Left kidney (tissue), 8 donors: ENCODE measurements at places on chromosomes 5 and 9. TPM values are rescaled to one million over a fixed set of nuclear protein-coding genes. Genes with fewer than 3 reads are reported as not detected.

Gene CCNB1
- polyA plus RNA-seq, result 136 TPM

Gene MYO10
- polyA plus RNA-seq, result 43.8 TPM

Gene WNK2
- polyA plus RNA-seq, result 28.5 TPM

Gene LCN2
- 0.75 TPM for polyA plus RNA-seq

Gene NEUROG1
- not detected for polyA plus RNA-seq

Gene SHISAL2B
- polyA plus RNA-seq, result 0.27 TPM

Gene PCDHGB3
- 2.8 TPM for polyA plus RNA-seq

Gene TRIM36
- 3.0 TPM for polyA plus RNA-seq

Gene BTNL3
- polyA plus RNA-seq, result not detected

Gene SCGB3A2
- 0.73 TPM for polyA plus RNA-seq

Gene ANKH
- 10.5 TPM for polyA plus RNA-seq

Gene GPX8
- 90.2 TPM for polyA plus RNA-seq

Gene PCDHGA12
- 1.5 TPM for polyA plus RNA-seq

Gene PCDHGC5
- polyA plus RNA-seq, result 0.81 TPM

Gene PFN3
- 2.0 TPM for polyA plus RNA-seq

Gene FOXD4L6
- not detected for polyA plus RNA-seq

Gene SLC34A1
- polyA plus RNA-seq, result 200 TPM

Gene HMCN2
- polyA plus RNA-seq, result 0.98 TPM

Gene ANP32B
- 282 TPM for polyA plus RNA-seq

Gene SPRY4
- polyA plus RNA-seq, result 30.1 TPM

Gene BBLN
- 31.8 TPM for polyA plus RNA-seq

Gene ROPN1L
- polyA plus RNA-seq, result 0.95 TPM

Gene SLC6A3
- 0.60 TPM for polyA plus RNA-seq

Gene SLC36A3
- not detected for polyA plus RNA-seq

Gene WHRN
- polyA plus RNA-seq, result 12.4 TPM

Gene ZNF366
- 3.5 TPM for polyA plus RNA-seq

Gene LRRC19
- polyA plus RNA-seq, result 19.4 TPM

Gene TNPO1
- 112 TPM for polyA plus RNA-seq

Gene CYLC2
- polyA plus RNA-seq, result not detected

Gene C5orf46
- polyA plus RNA-seq, result not detected
